ENCODE measurements at places on chromosomes 12 and 14.
A peak's percentile ranks its signal among the peaks of the same experiment; 100 is the strongest.

- peak; percentile 14 for DNase-seq
These were observed 93.8 kb downstream of the RFLNA start for GRCh38 chr12:124388679-124389137.

- DNase-seq: no peak
These were observed 161.0 kb downstream of the CRADD start for GRCh38 chr12:93838193-93838592.

DNA sequence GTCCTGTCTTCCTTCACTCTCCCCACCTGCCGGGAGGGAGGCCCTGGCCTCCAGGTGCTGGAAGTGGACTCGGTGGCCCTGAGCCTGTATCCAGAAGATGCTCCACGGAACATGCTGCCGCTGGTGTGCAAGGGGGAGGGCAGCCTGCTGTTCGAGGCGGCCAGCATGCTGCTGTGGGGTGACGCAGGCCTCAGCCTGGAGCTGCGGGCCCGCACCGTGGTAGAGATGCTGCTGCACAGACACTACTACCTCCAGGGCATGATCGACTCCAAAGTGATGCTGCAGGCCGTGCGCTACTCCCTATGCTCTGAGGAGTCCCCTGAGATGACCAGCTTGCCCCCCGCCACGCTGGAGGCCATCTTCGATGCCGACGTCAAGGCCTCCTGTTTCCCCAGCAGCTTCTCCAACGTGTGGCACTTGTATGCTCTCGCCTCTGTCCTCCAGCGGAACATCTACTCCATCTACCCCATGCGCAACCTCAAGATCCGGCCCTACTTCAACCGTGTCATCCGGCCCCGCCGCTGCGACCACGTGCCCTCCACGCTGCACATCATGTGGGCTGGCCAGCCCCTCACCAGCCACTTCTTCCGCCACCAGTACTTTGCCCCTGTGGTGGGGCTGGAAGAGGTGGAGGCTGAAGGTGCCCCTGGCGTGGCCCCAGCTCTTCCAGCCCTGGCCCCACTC, 8.8 kb downstream of the VRTN start:
- no peak for DNase-seq

- DNase-seq: no peak
These were observed 4.7 kb upstream of the RHOF start for GRCh38 chr12:121797937-121798786.

DNA sequence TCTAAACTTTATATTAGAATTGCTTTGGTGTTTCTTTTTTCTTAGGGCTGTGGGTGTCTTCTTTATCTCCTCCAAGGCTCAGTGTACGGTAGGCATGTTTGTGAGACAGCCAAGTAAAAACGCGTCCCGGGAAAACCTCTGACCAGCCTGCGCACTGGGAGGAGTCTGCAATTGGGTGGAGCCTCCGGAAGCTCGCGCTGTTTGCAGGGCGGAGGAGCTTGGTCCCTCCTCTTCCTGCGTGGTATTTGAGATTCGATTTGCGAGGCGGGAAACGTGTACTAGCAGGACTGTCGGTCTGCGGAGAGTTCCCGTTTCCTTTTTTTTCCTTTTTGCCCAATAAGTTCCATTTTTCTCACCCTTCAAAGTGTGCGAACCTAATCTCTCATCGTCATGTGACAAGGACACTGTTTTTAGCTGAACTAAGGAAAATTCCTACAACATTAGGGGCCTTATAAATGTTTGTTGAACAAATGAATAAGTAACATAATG, 182.1 kb upstream of the OTX2 start:
- no peak for DNase-seq

DNA sequence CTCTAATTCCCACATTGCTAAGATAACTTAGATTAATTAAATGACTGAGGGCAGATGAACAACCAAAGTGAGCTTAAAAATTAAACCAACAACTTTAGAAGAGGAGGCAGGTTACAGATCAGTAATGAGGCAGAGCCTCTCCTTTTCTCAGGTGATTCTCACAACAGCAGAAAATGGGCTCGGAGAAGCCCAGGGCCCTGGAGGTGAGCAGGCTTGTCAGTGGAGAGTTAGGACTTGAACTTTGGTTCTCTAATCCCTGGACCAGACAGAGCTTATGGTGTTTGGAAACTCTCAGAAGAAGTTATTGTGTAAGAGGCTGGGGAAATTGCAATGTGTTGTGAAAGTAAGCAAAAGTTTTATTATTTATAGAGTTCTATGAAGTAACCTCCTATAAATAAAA, 2.8 kb downstream of the TRHDE start:
- no peak for DNase-seq

DNA sequence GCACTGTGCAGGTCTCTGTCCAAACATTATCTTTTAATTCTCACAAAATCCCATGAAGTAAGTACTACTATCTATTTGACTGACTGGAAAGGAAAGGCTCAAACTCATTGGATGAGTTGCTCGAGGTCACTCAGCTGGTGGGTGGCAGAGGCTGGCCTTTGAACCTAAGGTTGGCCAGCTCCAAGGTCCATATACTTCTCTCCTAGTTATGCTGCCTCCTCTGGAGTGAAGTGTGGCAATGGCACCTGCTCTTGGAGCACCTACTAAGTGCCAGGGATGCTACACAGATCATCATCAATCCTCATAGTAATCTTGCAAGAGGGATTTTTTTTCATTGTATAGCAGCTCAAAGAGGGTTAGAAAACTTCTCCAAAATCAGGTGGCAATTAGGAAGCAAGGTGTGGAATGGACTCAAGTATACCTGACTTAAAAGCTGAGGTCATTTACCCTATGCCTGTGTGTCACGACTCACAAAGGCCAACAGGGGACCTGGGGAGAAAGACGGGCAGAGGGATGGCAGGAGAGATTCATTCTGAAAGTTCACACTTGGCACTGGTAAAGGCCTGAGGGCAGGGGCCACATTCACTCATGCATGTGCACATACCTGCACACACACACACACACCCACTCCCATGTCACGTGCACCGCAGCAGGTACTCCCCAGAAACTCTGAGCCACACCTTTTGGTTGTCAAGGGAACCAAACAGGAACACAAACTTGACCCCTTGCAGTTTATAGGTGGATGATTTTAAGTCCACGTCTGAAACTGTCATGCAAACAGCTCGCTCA, 146.4 kb downstream of the FOXN3 start:
- DNase-seq: no peak

DNA sequence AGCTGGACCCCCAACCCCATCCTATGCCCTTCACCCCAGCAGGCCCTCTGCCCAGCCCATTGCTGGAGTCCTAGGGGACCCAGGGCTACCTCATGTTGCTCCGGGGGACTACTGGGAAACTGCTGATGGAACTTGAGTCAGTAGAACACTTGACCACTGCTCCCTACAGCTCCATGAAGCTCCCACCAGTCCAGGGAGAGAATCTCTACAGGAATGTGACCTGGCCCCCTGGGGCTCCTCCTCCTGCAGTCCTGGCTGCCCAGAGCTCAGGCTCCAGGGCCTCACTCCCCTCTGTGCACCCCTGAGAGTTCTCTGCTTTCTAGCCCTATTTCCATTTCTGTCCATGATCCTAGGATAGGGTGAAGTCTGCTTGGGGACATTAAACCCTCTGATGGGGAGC, 10.8 kb upstream of the AQP2 start:
- DNase-seq: no peak

GRCh38 chr12:124438437-124439056, 128.9 kb downstream of the NCOR2 start:
- no peak for DNase-seq

DNA sequence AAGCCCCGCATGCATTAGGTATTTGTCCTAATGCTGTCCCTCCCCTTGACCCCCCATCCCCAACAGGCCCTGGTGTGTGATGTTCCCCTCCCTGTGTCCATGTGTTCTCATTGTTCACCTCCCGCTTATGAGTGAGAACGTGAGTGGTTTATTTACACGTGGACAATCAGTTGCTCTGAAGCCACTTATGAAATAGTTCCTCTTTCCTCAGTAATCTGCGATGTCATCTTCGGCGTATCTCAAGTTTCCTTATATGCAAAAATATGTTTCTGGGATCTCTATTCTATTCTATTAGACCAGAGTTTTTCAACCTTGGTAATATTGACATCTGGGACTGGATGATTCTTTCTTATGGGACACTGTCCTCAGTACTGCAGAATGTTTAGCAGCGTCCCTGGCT, 56.0 kb upstream of the DCD start:
- DNase-seq: no peak

DNA sequence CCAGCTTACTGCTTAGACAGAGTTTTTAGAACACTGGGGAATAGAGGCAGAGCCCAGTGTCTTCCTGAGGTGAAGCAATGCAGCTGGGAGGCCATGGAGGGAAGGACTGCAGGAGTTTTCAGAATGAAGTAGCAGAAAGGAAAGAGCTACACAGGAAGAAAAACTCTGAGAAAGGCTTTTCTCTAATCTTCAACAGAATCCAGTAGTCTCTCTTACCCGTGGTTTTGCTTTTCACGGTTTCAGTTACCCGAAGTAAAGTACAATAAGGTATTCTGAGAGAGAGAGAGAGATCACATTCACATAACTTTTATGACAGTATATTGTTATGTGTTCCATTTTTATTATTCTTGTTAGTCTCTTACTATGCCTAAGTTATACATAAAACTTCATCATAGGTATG, 761.6 kb downstream of the BCL11B start:
- no peak for DNase-seq

DNA sequence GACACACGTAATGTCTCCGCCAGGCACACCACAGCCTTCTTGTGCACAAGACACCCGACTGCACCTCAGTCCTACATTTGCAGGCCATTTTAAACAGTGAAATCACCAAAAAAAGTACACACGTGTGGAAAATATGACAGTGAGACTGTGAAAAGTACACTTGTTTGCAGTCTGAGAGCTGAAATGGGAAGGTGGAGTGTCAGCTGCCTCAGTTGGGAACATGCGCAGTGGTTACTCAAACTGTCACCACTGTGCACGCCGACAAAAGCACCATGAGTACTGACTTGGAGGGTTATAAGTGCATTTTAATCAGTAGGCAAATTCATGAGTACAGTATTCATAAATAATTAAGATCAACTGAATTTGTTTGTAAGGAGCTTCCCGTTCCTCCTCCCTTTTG, 15.8 kb downstream of the VPS33A start:
- no peak for DNase-seq

DNA sequence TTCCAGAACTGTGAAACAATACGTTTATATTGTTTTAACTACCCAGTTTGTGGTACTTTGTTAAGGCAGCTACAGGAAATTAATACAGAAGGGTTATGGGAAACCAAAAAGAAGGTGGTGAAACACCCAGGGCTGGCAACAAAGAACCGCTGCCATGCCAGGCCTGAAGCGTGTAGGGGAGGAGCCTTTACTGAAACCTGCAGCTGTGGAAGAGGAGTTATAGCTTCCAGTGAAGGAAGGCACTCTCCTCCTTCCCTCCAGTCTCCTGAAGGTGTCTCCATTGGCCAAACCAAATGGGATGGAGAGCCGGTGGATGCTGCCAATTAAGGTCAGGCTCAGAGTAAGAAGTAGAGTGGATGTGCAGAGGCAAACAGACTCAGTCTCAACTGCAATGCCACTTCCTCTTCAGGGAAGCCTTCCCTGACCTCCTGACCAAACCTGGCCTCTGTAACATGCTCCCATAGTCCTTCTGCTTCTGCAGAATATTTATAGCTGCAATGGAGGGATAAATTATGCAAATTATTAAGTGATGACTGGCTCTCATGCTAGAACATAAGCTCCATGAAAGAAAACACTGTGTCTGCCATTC, 168.3 kb downstream of the DAD1 start:
- no peak for DNase-seq

Data from CD8-positive, alpha-beta T cell (primary cell).